HCT116 (cell line): ENCODE measurements at places on chromosomes 2 and 18.

DNA sequence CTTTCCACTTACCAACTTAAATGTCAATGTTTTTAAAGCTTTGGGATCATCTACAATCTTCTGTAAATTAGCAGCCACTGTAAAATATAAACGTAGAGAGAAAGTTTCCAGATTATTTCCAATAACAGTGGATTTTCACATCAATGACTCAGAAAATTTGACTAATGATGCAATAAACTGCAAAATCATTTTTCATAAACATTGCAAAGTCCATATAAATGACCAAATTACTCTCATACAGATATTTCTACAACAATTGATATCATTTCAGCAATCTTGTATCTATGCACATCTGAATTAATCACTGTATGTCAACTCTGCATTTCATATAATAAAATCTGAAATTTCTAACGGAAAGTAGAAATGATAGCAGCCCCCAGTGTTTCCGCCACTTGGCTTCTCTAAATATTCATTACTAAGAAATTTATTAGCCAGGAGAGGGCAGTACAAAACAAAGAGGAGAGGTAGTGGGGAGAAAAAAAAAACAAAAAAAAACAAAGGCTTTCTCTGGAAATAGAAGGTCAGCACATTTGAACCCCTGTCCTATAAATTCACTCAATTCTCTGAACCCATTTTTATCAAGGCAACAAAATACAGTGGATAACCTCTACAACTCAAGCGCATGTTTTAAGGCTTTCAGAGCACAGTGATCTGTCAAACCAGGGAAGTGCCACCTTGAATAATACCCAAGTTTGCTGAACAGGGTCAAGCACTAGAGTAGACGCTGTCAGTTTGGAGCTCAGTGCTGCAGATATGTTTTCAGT is 282.6 kb downstream of the STK39 start:
- no peaks in the 10 kb centered on the region for H3K27me3 ChIP-seq
- H3K36me3 ChIP-seq: no peaks in the 10 kb centered on the region; the same call in 1 of the 2 replicates

GRCh38 chr2:62704654-62705006 is 883 bp upstream of the EHBP1 start:
- H3K4me1 ChIP-seq: peaks cover 33% of the 10 kb centered on the region
- DNase-seq: no peak
- H3K27me3 ChIP-seq: no peaks in the 10 kb centered on the region
- H3K4me3 ChIP-seq: peak overlapping the region; percentile 63
- H3K36me3 ChIP-seq: peaks cover 20% of the 10 kb centered on the region
- peak overlapping the region; percentile 57 for H3K27ac ChIP-seq

DNA sequence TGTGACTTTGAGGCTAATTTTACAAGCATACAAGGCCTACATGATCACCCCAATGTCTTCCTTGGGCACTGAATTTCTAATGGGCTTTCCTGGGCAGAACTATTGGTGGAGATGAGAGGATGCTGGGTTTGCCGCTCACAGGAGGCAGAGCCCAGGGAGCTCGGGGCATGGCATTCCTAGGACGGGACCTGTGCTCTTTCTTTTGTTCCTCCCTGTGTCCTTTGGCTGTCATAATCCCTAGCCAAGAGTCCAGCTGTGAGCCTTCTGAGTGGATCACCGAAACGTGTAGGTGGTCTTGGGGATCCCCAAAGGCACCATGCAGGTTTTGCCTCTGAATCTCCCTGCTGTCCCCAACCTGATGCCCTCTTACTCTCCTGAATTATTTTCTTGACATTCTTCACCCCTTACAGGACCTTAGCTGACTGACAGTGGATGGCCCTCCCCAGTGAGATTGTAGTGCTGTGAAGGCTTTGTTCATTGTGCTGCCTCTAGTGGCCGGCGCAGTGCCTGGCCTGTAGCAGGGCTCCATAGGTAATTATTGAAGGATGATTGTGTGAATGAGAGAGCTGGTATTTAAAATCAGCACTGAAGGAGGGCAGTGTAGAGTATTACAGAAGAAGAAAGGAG is 221.9 kb downstream of the ZNF407 start:
- no peak for DNase-seq
- no peak overlapping the region for H3K4me3 ChIP-seq
- H3K27ac ChIP-seq: no peak overlapping the region
- H3K27me3 ChIP-seq: no peaks in the 10 kb centered on the region
- no peaks in the 10 kb centered on the region for H3K36me3 ChIP-seq
- H3K4me1 ChIP-seq: peaks cover 6% of the 10 kb centered on the region; the same call in 1 of the 2 replicates

DNA sequence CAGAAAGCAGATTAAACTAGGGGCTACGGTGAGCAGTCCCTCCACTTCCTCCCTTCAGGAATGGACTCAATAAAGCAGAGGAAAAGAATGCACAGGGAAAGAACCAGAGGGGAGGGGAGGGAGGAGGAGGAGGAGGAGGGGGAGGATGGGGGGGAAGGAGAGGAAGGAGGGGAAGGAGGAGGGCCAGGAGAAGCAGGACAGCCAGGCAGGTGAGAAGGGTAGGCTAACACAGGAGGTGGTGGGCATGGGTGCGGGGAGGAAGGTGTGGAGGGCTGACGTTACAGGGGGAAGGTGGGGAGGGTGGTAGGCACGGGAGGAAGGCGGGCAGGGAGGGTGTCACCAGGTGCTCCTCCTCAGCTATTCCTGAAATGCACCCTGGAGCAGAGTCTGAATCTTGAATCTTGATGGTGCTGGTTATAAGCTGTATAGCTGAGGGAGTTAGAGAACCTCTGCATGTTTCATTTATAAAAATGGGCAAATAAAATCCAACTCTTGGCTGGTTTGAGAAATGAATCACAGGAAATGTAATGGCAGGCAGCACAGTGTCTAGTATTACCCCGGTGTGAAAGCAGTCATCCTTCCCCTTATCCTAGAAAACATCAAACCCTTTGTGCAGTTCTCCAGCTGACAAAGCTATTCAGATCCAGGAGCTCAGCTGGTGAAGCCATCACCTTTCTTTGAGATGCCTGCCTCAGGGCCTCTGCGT is 3.4 kb downstream of the TMEM18 start:
- H3K27ac ChIP-seq: no peak overlapping the region
- peaks cover 5% of the 10 kb centered on the region; the same call in 1 of the 2 replicates for H3K4me1 ChIP-seq
- peaks cover 19% of the 10 kb centered on the region for H3K36me3 ChIP-seq
- DNase-seq: no peak

- peaks cover 9% of the 10 kb centered on the region; the same call in 1 of the 2 replicates for H3K4me1 ChIP-seq
- DNase-seq: no peak
Observed at GRCh38 chr2:120539937-120540718, 194.2 kb downstream of the INHBB start.

DNA sequence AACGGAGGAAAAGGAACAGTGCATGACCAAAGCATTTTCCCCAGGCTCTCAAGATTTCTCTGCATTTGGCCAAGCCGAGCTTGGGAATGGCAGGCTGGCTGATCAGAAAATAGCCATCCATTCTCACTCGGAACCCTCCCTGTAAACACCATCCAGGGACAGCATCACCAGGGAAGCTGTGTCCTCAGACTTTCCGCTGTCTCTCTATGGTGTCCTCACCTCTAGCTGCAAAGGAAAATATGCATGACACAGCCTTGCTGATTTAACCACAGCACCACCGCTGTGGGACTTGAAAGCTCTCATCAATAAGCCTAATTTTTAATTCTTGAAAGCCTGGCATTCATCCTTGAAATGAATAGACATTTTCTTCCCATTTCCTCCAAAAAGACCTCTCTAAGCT is 311.7 kb downstream of the EIPR1 start:
- DNase-seq: no peak
- H3K4me1 ChIP-seq: no peaks in the 10 kb centered on the region
- H3K4me3 ChIP-seq: no peak overlapping the region
- H3K27me3 ChIP-seq: peaks cover 39% of the 10 kb centered on the region
- H3K27ac ChIP-seq: no peak overlapping the region

DNA sequence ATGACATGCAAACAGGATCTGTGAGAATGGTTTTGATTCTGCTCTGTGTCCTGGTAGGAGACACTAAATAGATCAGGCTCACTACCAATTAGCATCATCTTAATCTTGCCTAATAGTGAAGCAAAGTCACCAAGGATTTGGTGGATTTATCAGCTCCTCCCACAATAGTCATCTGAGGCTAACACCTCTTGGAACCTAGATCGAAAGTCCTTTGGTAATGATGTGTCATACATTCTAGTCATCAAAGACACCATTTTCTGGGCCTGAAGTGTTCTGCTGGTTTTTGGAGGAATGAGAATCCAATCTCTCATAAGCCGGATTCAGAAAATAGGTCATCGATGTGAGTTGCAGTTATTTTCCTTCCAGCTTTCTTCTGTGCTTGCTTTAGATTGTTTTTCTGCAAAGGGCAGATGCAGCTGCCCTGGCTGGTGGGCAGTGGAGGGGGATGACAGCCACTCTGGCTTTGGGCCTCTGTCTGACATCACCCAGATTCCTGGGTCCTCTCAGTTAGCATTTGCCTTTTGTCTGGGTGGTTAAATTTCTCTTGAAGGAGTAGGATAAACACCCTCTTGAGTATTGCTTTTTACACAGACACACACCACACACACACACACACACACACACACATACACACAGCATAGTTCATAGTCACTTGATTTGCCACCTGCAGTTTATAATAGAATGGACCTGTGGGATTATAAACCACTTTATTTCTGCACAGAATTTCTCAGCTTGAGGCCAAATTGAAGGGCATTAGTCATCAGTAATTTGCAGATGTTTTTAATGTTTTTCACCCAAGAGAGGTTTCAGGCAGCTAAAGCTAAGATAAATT is at the start of gene MYO3B:
MYO3B (plus strand) TSS at position 198 of the 832 bp plus-strand sequence; CDS start at position 339, 141 bp downstream.
- DNase-seq: no peak
- H3K4me1 ChIP-seq: no peaks in the 10 kb centered on the region
- no peak within 1 kb of the TSS for H3K27ac ChIP-seq
- no peaks in the 10 kb centered on the region for H3K27me3 ChIP-seq
- H3K4me3 ChIP-seq: no peak within 1 kb of the TSS

DNA sequence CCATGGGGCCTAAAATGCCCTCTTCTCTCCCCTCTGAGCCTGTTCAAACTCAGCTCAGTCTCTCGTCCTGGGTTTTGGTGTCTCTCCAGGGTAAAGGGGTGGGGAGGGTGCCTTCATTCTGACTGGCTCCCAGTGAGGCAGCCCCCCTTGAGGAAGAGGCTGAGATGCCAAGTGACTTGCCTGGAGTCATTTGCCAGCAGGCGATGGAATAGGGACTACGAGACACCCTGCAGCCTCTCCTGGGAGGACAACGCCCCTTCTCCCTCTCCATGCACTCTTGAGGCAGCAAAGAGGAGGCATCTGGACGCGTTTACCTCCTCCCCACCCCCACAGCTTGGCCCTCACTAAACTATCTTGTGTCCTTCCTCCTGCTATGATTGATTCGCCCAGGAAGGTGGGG is 760 bp upstream of the STON1 start:
- H3K4me3 ChIP-seq: no peak overlapping the region
- no peaks in the 10 kb centered on the region for H3K27me3 ChIP-seq
- H3K27ac ChIP-seq: no peak overlapping the region
- no peaks in the 10 kb centered on the region for H3K36me3 ChIP-seq
- no peak for DNase-seq

- H3K27ac ChIP-seq: no peak overlapping the region
- H3K4me1 ChIP-seq: peaks cover 11% of the 10 kb centered on the region
- H3K27me3 ChIP-seq: no peaks in the 10 kb centered on the region
- H3K36me3 ChIP-seq: no peaks in the 10 kb centered on the region
- no peak for DNase-seq
- no peak overlapping the region for H3K4me3 ChIP-seq
Observed at GRCh38 chr2:196242131-196242620, 70.8 kb upstream of the STK17B start.

DNA sequence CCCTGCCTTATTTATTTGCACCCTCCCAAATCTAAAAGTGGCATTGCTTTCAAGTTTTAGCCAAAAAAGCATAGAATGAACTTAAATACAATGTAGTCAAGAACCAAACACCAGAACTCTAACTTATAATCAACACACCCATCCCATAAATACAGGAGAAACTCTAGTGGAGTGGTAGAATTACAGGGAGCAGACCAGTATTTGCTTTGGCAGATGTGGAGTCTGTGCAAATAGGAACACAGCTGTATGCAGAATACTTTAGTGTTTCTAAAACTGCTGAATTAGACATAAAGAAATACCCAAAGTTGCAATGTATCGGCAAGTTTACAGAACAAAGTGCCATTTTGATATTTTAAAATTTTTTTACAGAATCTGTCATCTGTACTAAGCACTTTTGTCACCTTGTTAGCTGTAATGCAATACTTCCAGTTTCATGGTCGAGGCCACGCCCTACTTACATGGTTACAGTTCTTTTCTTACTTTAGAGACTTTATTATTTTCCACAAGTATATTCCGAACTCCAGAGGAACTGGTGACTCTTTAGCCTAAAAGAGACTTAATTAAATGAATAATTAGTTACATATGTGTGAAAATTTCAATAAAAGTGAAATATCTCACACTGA is 23.7 kb upstream of the COL5A2 start:
- H3K36me3 ChIP-seq: no peaks in the 10 kb centered on the region
- peak overlapping the region; percentile 50 for H3K4me3 ChIP-seq
- peak overlapping the region; percentile 40; the same call in 1 of the 2 replicates for H3K27ac ChIP-seq
- no peaks in the 10 kb centered on the region for H3K27me3 ChIP-seq
- peaks cover 22% of the 10 kb centered on the region for H3K4me1 ChIP-seq

- no peaks in the 10 kb centered on the region for H3K27me3 ChIP-seq
- no peak overlapping the region for H3K27ac ChIP-seq
- no peaks in the 10 kb centered on the region for H3K36me3 ChIP-seq
Observed at GRCh38 chr18:30556112-30556511, 486.4 kb downstream of the DSC3 start.

- H3K27me3 ChIP-seq: no peaks in the 10 kb centered on the region
- no peak for DNase-seq
- H3K4me3 ChIP-seq: peak overlapping the region; percentile 65
- H3K4me1 ChIP-seq: peaks cover 10% of the 10 kb centered on the region; the same call in 1 of the 2 replicates
- H3K27ac ChIP-seq: peak overlapping the region; percentile 58; the same call in 1 of the 2 replicates
- no peaks in the 10 kb centered on the region for H3K36me3 ChIP-seq
Observed at GRCh38 chr2:17540813-17541530, 476 bp downstream of the VSNL1 start.

- H3K36me3 ChIP-seq: no peaks in the 10 kb centered on the region
- H3K4me1 ChIP-seq: no peaks in the 10 kb centered on the region
- no peak overlapping the region for H3K4me3 ChIP-seq
- no peak for DNase-seq
- 0 out of 2 replicates have a peak, but pooled peaks cover 6% of the 10 kb centered on the region for H3K27me3 ChIP-seq
Observed at GRCh38 chr2:66113988-66114625, 320.8 kb upstream of the MEIS1 start.

DNA sequence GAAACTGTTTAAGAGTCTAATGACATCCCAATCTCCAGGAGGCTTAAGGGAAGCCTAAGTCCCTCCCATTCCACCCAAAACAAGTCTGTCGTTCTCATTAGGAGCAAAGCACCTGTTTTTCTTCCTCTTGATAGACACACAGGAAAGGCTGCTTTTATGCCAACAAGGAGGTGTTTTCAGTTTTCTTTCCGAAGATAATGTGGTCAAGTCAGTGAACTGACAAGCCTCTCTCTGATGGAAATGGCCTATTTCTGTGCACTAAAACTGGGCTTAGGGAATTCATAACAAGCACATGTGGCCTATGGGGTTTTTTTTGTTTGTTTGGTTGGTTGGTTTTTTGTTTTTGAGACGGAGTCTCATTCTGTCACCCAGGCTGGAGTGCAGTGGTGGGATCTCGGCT is 36.2 kb downstream of the FBLN7 start:
- H3K4me3 ChIP-seq: no peak overlapping the region
- H3K4me1 ChIP-seq: no peaks in the 10 kb centered on the region
- H3K27me3 ChIP-seq: no peaks in the 10 kb centered on the region
- no peak for DNase-seq
- no peaks in the 10 kb centered on the region for H3K36me3 ChIP-seq

GRCh38 chr2:8214036-8214615 is 467.7 kb upstream of the ID2 start:
- no peak for DNase-seq
- H3K36me3 ChIP-seq: no peaks in the 10 kb centered on the region
- H3K4me3 ChIP-seq: no peak overlapping the region
